Activated T-cell treated with anti-CD3 and anti-CD28 coated beads for 1 hour (primary cell): ENCODE measurements at places on chromosomes 5 and 9.

DNA sequence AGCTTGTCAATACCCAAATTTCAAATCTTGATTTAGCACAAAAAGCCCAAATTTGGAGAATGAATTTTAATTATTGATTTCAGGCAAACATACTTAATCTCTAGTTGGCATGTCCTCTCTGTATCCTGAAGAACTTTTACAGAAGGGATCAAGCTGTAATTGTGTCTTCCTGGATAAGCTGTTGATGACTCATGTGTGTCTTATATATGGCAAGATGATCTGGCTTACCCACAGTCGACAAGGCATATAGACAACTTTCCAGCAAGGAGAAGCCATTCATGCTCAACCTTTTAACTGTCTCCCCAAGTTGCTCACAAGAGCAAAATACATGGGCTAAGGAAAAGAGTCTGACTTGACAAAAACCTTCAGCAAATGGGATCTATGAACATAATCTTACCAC, 112.5 kb upstream of the SLCO6A1 start:
- no peak for DNase-seq

- no peak for DNase-seq
Measured at GRCh38 chr5:170421826-170422225, 32.7 kb upstream of the KCNMB1 start.

GRCh38 chr9:133969681-133970580, 22.2 kb downstream of the VAV2 start:
- no peak for DNase-seq

DNA sequence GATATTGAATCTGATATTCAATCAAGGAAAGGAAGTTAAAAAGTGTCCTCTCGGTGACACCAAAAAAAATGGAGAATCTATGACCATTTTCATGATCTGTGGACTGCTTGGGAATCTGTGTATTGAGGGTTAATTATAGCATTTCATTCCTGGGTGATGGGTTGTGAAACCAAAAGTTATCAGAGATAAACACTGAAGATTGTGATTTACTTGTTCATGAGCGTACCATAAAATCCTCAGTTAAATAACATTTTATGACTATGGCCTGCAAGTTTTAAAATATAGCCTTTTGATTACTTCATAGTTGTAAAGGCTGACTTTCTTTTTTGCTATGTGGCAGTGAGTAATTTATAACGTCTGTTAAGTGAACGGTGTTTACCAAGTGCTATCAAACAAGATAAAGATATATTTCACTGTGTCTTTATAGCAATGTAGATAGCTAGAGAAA, 267.9 kb upstream of the SEMA6A start:
- DNase-seq = no peak

GRCh38 chr9:109549386-109549785, 51.3 kb upstream of the PTPN3 start:
- no peak for DNase-seq

DNA sequence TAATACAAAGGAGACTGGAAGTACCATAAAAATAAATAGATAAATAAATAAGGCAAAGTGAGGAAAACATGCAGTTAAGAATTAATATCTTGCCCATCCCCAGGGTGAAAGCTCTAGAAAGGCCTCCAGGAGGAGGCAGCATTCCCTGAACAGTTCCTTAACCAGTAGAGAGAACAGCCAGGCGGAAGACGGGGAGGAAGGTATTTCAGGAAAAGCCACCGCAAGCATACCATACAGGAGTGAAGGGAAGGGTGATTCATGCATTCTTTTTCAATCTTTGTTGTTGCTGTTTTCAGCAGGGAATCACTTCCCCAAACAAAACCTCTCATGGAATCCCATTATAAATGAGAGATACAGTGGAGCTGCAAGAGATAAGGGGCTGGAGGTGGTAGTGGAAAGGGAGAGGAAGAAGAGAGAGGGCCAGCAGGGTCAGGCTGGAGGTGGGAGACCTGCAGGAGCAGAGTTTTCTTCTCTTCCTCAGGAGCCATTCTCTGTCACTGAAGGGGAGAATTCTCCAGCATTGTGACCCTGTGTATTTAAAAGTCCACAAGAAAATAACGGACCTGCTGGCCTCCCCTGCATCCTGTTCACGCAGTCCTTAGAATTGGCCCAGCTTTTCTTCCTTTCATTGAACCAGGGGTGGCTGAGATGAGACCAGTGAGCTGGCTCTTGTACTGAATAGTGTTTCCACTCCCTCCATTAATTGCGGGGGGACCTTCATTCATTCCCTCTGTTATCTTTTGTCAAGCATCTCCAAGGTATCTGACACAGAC, 255.9 kb downstream of the FAM114A2 start:
- no peak for DNase-seq

DNA sequence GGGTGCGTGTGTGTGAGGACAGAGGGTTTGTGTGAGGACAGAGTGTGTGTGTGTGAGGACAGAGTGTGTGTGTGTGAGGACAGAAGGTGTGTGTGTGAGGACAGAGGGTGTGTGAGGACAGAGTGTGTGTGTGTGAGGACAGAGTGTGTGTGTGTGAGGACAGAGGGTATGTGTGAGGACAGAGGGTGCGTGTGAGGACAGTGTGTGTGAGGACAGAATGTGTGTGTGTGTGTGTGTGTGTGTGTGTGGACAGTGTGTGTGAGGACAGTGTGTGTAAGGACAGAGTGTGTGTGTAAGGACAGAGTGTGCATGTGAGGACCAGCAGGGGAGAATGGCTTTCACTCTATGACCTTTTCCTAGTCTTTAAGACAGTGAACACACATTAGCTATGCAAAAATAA, 63.1 kb upstream of the UBAC1 start:
- no peak for DNase-seq

GRCh38 chr5:179167871-179168451, 107.8 kb downstream of the ZNF354C start:
- DNase-seq = no peak

- DNase-seq = no peak
Measured at GRCh38 chr5:151123897-151124751, 33.5 kb downstream of the ANXA6 start.

GRCh38 chr9:126449725-126450667, 123.4 kb downstream of the MVB12B start:
- DNase-seq = no peak

GRCh38 chr5:135387629-135387960, 11.4 kb downstream of the MACROH2A1 start:
- DNase-seq = no peak

DNA sequence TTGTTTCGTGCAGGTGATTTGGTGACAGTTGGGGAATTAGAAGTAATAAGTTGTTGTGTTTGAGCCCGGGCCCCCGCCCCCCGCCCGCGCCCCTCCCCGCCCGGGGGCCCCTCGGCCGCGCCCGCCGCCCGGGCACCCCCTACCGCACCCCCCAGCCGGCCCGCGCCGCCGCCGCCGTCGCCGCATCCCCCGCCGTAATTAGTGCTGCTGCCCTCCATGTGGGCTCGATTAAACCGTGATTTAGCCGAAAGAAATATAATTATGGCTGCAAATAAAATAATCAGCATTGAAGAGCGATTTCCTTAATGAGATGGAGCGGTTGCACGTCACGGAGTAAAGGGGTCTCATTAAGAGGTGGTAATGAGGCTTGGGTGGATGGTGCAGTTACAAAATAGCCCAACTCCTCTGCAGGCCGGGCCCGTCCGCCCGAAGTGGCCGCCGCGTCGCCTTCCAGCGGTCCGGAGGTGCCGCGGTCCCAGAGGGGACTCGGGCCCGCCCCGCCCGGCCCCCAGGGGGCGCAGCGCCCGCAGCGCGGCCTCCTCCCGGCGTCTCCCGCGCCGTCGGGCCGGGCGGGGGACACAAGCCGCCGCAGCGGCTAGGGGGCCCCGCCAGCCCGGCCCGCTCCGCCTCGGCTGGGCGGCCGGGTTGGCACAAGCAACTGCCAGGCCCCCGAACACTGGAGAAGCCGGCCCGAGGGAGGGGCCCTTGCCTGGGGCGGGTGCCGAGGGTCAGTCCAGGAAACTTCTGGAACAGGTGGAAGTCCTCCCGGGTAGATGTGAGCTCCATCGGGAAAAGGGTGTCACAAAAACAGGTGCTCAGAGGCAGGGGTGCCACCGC, 6.9 kb upstream of the OTP start:
- no peak for DNase-seq

DNA sequence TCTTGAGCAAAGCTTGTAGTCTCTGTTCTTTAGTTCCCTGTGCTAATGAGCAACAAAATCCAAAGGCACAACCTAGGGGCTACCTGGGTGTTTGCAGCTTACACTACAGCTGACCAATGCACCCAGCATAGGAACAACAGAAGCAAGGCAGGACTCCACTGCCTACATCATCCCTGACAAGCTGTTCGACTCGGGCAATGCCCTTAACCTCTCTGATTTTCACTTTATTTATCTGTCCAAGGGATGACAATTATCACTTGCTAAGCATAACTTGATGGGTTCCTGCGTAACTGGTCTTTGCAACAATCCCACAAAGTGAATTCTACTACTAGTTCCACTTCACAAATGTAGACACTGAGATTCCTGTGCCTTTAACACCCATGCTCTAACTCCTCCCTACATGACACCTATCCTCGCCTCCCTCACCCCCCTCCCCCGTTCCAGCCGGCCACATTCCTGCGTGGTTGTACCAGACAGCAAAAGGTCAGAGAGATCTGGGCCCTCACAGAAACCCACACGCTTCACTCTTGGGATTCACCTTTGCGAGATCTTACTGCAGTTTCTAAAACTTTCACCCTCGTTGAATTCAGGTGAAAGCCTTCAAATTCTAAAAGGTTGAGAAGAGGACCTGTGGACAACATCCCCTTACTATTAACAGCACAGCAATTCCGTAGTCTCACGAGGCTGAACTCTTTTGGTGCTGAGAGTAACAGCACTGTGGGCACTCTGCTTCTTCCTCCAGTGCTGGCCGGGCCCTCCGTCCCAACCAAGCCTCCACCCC, 995 bp downstream of the IPPK start:
- DNase-seq = no peak

- peak; percentile 52 for DNase-seq
Measured at GRCh38 chr5:175517824-175518450, 39.6 kb downstream of the SFXN1 start.

DNA sequence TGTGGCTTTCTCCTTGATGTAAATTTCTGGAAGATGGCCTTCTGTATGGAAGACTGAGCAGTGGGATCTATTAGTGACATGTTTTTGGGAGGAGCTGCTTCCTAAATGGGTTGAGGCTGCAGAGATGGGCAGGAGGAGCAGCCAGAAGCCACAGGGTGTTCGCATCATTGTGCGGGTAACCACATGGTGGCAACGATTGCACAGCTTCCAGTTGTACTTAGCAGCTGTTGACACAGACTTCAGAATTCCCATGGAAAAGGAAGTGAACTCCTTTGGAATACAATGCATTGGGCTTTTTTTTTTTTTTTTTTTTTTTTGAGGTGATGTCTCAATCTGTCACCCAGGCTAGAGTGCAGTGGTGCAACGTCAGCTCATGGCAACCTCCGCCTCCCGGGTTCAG, 297.3 kb downstream of the NR3C1 start:
- no peak for DNase-seq
